ENCODE measurements at places on chromosomes 5 and 9.

- no peak for DNase-seq
Measured at GRCh38 chr9:134290603-134291451, 35.4 kb upstream of the RXRA start.

GRCh38 chr9:29150606-29151005, 1577.3 kb upstream of the C9orf72 start:
- DNase-seq, result no peak

DNA sequence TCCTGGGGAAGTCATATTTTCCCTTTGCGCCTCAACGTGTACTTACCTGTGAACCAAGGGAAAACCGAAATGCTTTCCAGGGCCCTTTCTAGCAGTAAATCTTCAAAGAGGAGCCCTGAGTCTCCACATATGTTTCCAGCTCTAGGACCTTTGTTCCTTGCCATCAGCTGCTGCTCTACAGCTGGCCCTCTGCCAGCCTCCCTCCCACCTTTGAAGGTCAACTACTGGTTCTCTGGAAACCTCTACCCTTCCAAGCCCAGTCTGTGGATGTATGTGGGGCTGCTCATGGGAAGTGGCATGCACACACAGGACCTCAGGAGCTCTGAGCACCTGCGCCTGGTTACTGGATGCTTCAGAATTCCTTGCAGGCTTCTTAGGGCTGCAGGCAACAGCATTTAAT, 117.2 kb downstream of the PSD2 start:
- DNase-seq, result no peak

DNA sequence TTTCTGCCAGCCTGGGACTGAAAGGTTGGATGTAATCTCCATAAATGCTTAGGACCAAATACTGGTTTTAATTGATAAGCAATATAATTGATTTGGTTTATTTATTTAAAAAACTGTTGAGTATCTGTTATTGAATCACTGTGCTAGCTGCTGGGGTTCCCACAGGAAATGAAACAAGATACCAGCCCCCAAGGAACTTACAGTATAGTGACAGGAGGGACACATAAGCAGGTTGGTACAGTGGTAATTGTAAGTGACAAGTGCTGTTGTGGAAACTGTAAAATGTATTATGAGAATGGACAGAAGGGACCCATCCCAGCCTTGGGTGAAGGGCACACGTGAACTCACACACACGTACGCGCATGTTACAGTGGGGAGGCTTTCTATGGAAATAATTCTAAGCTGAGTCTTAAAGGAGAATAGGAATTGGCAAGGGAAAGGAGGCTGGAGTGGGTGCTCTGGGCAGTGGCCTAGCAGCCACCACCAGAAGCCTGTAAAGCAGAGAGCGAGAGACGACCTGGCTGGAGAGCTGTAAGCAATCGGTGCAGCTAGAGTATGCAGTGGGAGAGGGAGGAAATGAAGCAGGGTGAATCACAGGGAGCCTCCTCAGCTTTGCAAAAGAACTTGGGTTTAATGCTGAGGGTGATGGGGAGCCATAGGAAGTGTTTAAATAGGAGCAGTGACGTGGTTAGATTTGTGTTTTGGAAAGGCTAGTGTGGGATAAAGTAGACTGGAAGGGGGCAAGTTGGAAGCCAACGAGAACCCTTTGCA, 39.3 kb downstream of the GLRA1 start:
- DNase-seq, result no peak

DNA sequence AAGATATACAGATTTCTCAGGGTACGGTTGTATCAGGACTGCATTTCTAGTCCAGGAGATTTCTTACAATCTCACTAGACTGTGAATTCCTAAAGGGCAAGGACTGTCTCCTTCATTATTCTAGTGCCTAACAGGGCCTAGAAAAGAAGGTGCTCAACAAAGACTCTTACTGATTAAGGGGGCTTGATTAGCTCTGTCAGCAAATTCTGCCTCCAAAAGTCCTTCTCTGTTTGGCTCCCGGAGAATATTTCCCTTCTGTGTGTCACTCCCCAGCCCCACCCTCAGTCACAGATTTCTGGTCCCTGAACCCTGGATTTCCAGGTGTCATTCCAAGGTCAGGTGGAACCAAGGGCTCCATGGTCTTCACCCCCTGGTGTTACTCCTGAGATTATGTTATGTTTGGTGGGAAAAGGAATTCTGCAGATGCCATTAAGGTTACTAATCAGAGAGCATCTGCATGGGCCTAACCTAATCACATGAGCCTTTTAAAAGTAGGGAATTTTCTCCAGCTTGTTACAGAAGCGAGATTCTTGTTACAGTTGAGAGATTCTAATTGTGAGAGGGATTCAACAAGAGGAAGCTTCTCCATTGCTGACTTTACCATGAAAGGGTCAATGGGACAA, 167.7 kb upstream of the LHFPL2 start:
- no peak for DNase-seq

GRCh38 chr9:138063033-138063432, 185.5 kb downstream of the CACNA1B start:
- DNase-seq, result no peak

DNA sequence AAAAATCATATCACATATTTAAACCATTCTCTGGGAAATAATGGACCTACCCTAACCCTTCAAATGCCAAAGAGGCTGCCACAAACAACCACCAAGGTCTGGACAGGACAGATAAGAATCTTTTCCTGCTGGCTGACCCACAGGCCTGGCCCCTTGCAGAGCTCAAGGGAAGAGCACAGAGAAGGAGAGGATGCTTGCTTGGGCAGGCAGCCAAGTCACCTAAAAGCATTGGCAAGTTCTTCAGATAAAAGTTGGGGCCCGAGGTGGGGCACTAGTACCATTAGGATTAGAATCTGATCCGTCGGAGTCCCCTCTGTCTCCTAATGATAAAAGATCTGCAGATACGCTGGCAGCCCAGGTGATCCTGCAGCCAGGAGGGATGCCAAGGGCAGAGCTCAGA, 176.6 kb downstream of the GABBR2 start:
- no peak for DNase-seq

GRCh38 chr5:177469750-177470525, 3.5 kb downstream of the DBN1 start:
- no peak for DNase-seq

- no peak for DNase-seq
Measured at GRCh38 chr5:161547406-161547737, 847 bp upstream of the GABRB2 start.

- no peak for DNase-seq
Measured at GRCh38 chr5:122083535-122083934, 5.5 kb upstream of the LOX start.

DNA sequence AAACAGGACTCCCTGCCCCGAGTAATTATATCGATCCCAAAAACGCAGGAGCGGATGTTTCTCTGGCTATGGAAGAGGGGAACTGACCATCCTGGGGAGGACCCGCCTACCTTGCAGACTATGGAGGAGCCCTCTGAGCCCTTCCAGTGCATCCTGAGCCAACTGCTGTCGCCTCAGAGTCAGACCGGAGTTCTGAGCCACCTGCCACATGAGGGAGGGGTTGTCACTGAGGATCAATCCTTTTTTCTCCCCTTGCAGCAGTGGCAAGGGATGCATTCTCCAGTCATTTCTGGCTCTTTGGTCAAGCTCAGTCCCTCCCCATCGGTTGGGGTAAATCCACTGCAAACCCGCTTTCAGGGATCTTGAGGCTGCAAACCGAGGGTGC, 709 bp downstream of the FANCG start:
- no peak for DNase-seq

DNA sequence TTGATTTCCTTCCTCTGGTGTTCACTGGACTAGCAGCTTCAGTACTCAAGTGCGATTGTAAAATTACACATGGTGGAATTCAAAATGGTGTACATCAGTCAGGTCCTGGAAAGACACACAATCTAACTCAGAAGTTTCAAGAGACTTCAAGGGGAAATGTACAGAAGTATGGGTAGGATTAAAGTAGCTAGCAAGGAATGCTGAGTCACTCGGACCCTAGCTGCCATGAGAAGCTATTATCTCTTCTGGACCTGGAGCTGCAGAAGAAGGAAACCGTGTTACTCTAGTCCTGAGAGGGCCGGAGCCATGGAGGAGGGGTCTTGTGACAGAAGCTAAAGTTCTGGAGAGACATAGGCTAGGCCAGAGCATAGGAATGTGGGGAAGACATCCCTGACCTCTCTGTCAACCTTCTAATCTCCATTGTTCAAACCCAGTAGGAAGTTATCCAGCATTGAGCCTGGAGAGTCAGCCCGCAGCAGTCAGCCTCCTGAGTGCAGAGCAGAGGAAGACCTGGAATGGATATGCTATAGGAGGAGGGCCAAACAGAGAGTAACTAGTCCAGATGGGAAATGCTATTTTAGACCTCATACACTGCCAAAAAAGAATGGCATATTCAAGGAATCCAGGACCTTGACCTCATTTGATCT, 84.3 kb downstream of the GHR start:
- DNase-seq, result no peak

DNA sequence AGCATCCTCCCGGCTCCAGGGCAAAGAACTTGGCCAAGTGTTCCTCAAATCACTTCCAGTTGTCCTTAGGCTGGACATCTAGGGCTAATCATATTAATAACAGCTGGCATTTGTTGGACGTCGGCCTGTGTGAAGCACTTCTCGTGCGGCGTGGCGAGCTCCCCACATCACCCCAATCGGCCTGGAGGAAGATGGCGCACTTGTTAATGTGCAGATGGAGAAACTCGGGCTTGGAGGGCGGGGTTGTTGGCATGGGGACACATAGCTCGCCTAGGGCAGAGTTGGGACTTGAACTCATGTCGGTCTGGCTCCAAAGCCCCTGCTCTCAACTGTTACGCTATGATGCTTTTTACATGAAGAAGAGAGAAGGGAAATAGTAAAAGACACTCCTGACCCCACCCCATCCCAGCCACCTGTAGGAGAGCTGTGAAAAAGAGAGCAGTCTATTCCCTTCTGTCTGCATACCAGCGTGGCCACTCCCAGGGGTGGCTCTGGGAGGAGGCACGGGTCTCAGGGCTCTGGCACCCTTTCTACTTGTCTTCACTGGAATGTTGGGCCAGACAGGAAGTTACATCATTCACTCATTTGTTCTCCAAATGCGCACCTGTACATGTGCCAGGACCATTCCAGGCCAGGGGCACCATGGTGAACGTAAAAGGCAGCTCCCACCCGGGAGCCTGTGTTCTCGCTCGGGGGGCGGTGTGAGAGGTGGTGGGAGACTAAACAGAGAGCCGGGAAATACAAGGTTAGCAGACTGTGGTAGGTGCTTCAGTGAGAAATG, 12.8 kb upstream of the NUP214 start:
- DNase-seq, result no peak
